Large intestine (tissue), 12 donors: ENCODE measurements at places on chromosomes 16 and 17. TPM values are rescaled to one million over a fixed set of nuclear protein-coding genes. Genes with fewer than 3 reads are reported as not detected.

The SSTR5 gene
- 1.2 TPM for polyA plus RNA-seq

GRCh38 chr17:185445-186138 lies 4.1 kb upstream of the DOC2B start:
- H3K27me3 ChIP-seq = peaks cover 55% of the 10 kb centered on the region
- no peaks in the 10 kb centered on the region for H3K4me1 ChIP-seq
- H3K27ac ChIP-seq = no peak overlapping the region
- no peak overlapping the region for H3K4me3 ChIP-seq
- H3K36me3 ChIP-seq = no peaks in the 10 kb centered on the region

DNA sequence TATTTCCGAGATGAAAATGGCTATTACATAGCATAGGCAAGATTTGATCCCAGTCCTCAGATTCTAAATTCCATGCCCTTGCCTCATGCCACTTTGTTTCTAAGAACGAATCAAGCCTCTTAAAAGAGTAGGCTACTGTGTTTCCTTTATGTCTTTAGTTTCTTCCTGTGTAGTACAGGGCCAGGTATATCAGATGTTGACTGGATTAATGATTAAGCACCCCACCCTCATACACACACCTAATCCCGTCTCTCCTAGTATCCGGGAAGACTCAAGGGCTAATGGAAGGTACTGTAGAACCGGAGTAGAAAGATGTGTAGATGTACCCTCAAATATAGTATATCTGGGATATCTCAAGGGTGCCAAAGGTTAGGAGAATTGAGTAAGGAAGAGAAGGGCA lies 6.7 kb downstream of the TOM1L1 start:
- no peak overlapping the region for H3K4me3 ChIP-seq
- H3K36me3 ChIP-seq = peaks cover 10% of the 10 kb centered on the region
- H3K27ac ChIP-seq = peak overlapping the region; percentile 34
- DNase-seq = peak; percentile 56
- peaks cover 13% of the 10 kb centered on the region for H3K4me1 ChIP-seq
- H3K27me3 ChIP-seq = no peaks in the 10 kb centered on the region

- no peak for DNase-seq
- H3K27ac ChIP-seq = no peak overlapping the region
- no peaks in the 10 kb centered on the region for H3K4me1 ChIP-seq
- peaks cover 14% of the 10 kb centered on the region for H3K27me3 ChIP-seq
- H3K36me3 ChIP-seq = no peaks in the 10 kb centered on the region
- H3K4me3 ChIP-seq = no peak overlapping the region
Measured at GRCh38 chr16:86888231-86889053, 310.1 kb downstream of the FOXL1 start.

The SLC13A2 gene
- 10.7 TPM for polyA plus RNA-seq

DNA sequence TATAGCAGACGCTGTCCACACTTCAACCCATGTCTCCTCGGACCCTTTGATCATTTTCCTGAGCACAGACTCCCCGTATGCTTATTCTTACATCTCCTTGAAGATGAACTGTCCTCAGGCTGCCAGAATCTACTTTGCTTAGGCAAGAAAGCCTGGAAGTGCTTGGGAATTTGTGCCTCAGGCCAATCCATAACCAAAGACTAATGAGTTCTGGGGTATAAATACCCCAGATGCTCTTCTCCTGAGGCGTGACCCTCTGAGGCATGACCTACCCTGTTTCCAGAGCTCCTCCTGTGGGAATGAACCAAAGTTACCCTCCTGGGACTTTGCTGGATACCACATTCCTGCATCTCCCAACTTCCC lies 10.1 kb upstream of the TEKT3 start:
- H3K4me3 ChIP-seq = no peak overlapping the region
- H3K4me1 ChIP-seq = peaks cover 51% of the 10 kb centered on the region
- H3K27me3 ChIP-seq = no peaks in the 10 kb centered on the region
- H3K27ac ChIP-seq = no peak overlapping the region

DNA sequence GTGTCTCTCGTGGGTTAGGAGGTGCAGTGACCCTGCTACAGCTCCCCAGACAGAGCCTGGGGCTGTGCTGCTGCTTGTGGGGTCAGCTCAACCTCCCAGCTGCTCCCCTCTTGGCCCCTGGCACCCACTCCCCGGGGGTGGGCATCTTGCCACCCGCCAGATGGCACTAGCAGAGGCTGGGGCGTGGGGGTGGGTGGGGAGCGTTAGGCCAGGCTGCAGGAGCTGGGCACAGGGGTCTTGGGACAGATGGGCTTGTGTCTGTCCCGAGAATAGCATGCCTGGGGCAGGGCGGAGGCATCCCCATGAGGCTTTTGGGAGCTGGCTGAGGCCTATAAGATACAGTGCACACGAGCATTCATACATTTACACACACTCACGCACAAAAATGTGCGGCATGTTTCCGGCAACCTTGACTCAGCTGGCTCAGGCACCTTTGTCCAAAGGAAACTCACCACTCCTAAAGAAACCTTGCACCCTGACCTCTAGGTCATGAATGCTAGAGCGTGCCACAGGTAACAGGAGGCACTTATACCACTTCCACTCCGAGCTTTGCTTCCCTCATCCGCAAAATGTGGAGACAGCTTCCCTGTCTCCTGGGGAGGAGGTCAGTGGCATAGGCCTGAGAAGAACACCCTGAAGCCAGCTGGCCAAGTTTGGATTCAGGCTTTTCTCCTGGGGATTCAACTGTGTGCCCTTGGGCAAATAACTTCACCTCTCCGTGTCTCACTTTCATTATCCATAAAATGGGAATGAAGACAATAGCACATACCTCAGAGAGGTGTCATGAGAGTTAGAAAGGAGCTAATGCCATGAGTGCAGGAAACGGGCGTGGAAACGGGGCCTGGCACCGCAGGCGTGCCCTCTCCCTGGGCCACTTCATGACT lies 78.9 kb upstream of the LHX1 start:
- no peaks in the 10 kb centered on the region for H3K36me3 ChIP-seq
- H3K27ac ChIP-seq = no peak overlapping the region
- no peak overlapping the region for H3K4me3 ChIP-seq
- no peaks in the 10 kb centered on the region for H3K4me1 ChIP-seq

GRCh38 chr16:14198572-14198971 lies 127.5 kb downstream of the MRTFB start:
- no peak overlapping the region for H3K27ac ChIP-seq
- no peak overlapping the region for H3K4me3 ChIP-seq
- H3K36me3 ChIP-seq = no peaks in the 10 kb centered on the region
- H3K27me3 ChIP-seq = no peaks in the 10 kb centered on the region
- peaks cover 12% of the 10 kb centered on the region for H3K4me1 ChIP-seq

The PMP22 gene
- 74.0 TPM for polyA plus RNA-seq

DNA sequence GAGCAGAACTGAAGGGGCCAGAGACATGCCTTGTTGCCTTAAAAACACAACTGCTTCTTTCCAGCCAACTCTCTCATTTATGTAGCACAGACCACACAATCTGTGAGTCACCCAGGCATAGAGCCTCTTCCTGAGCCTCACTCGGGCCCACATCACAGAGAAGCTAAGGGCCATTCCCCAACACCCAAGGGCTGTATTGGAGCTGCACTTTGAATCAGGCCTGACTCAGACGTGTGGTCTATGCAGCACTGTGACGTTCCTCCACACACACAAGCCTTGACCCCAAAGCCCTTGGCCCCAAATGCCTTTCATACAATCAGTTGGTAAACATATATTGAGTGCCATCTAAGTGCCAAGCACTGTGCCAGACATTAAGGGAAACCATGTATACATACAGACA lies 308.9 kb upstream of the DYNLRB2 start:
- no peaks in the 10 kb centered on the region for H3K27me3 ChIP-seq
- no peak overlapping the region for H3K4me3 ChIP-seq

The KCNG4 gene
- not detected for polyA plus RNA-seq

The SLC16A11 gene
- polyA plus RNA-seq = 0.94 TPM

The VPS35 gene
- polyA plus RNA-seq = 158 TPM

- no peaks in the 10 kb centered on the region for H3K36me3 ChIP-seq
- peaks cover 14% of the 10 kb centered on the region for H3K4me1 ChIP-seq
- no peak overlapping the region for H3K27ac ChIP-seq
- H3K4me3 ChIP-seq = no peak overlapping the region
Measured at GRCh38 chr16:82675300-82675699, 48.5 kb downstream of the CDH13 start.

The SOX15 gene
- 2.0 TPM for polyA plus RNA-seq

DNA sequence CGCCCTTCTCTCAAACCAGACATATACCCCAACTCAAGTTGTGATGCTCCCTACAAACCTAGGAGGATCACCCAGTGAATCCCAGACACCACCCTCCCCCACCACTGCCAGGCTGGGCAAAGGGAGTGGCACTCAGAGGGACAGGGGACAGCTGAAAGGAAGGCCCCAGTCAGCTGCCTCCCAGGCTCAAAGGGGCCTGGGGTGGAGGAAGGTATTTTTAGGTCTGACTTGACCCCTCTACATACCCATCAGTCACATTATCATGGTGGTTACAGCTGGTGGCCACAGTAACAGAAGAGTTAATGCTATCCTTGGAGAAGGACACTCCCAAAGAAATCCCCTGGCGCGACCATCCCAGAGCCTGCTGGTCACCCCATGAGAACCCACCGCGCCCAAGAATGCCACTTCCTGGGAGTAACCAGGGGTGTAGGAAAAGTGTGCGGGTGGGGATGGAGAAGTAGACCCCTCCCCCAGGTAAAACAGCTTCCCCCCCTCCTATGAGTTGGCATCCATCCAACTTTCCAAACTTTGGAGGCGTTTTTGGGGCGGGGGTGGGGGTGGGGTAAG lies 1.1 kb downstream of the CACNB1 start:
- no peak for DNase-seq
- H3K36me3 ChIP-seq = peaks cover 4% of the 10 kb centered on the region
- H3K4me3 ChIP-seq = peak overlapping the region; percentile 64
- peaks cover 11% of the 10 kb centered on the region for H3K4me1 ChIP-seq

- H3K27ac ChIP-seq = no peak overlapping the region
- H3K4me1 ChIP-seq = no peaks in the 10 kb centered on the region
- no peaks in the 10 kb centered on the region for H3K36me3 ChIP-seq
- H3K27me3 ChIP-seq = no peaks in the 10 kb centered on the region
Measured at GRCh38 chr16:50195276-50195675, 42.2 kb downstream of the TENT4B start.

DNA sequence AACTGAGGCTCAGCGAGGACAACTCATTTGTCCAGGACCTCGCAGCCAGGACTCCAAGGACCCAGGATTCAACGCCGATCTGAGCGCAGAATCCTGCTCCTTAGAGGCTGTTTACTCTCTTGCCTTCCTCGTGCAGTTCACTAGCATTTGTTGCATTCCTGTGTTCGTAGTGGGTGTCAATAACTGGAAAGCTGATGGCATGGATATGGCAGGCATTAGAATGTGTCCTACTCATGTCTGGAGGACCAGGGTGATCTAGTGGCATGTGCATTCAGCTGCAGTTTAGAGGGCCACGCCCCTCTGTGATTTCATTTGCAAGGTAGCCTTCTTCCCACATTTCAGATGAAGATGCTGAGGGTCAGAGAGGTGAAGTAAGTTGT lies 510 bp downstream of the CRISPLD2 start:
- peak overlapping the region; percentile 63 for H3K4me3 ChIP-seq
- H3K4me1 ChIP-seq = no peaks in the 10 kb centered on the region
- no peak overlapping the region for H3K27ac ChIP-seq
- H3K27me3 ChIP-seq = peaks cover 50% of the 10 kb centered on the region
- DNase-seq = no peak

GRCh38 chr17:17055286-17056155 lies 13.3 kb downstream of the MPRIP start:
- H3K27me3 ChIP-seq = no peaks in the 10 kb centered on the region
- no peak overlapping the region for H3K4me3 ChIP-seq
- no peak overlapping the region for H3K27ac ChIP-seq
- peaks cover 26% of the 10 kb centered on the region for H3K36me3 ChIP-seq
- no peak for DNase-seq
- peaks cover 33% of the 10 kb centered on the region for H3K4me1 ChIP-seq

The BCAR1 gene
- polyA plus RNA-seq = 58.6 TPM

The KRTAP2-3 gene
- not detected for polyA plus RNA-seq

DNA sequence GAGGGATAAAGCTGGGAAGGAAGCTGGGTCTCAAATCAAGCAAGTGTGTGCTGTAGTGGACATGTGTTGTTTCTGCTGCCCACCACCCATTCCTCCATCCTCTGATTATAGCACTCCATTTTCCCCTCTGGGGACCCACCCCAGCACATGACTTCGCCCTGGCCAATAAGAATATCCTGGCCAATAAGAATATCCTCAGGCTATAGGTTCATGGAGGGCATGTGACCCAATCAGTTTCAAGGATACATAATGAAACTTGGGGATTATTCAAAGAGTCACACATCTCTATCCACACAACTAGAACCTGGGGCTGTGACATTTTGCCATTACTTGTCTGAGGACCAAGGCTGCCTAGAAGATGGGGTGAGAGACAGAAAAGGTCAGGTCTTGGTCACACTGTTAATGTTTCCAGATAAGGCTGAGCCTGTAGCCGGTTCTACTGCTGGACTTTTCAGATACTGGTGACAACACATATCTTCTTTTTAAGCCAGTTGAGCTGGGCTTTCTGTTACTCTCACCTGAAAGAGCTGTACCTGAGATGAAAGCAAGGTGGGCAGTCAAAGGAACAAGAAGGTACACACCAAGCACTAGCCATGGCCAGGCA lies 33.7 kb downstream of the MYO18A start:
- H3K4me3 ChIP-seq = no peak overlapping the region
- peaks cover 4% of the 10 kb centered on the region for H3K36me3 ChIP-seq
- no peaks in the 10 kb centered on the region for H3K27me3 ChIP-seq
- H3K27ac ChIP-seq = no peak overlapping the region
- H3K4me1 ChIP-seq = peaks cover 15% of the 10 kb centered on the region

The CCL8 gene
- polyA plus RNA-seq = 0.39 TPM

The PRR35 gene
- polyA plus RNA-seq = not detected
